ENCODE measurements at places on chromosomes 2 and 18.

DNA sequence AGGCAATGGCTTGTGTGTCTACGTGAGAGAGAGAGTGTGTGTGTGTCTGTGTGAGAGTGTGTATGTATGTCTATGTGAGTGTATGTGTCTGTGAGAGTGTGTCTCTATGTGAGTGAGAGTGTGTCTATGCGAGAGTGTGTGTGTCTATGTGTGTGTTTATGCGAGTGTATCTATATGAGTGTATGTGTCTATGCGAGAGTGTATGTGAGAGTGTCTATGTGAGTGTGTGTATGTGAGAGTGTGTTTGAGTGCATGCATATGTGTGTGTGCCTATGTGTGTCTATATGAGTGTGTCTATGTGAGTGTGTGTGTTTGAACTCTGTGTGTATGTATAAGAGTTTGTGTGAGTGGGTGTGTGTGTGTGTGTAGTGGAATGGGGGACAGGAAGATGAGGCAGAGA is 9.8 kb upstream of the GNLY start:
- DNase-seq = no peak

- peak; percentile 57 for DNase-seq
Measured at GRCh38 chr2:126971481-126972278, 73.0 kb downstream of the TEX51 start.

- DNase-seq = no peak
Measured at GRCh38 chr18:30675493-30675892, 367.0 kb downstream of the DSC3 start.

- DNase-seq = no peak
Measured at GRCh38 chr18:50982802-50983179, 15.0 kb downstream of the ELAC1 start.

GRCh38 chr18:50721451-50722120 is 98.2 kb downstream of the MRO start:
- no peak for DNase-seq

DNA sequence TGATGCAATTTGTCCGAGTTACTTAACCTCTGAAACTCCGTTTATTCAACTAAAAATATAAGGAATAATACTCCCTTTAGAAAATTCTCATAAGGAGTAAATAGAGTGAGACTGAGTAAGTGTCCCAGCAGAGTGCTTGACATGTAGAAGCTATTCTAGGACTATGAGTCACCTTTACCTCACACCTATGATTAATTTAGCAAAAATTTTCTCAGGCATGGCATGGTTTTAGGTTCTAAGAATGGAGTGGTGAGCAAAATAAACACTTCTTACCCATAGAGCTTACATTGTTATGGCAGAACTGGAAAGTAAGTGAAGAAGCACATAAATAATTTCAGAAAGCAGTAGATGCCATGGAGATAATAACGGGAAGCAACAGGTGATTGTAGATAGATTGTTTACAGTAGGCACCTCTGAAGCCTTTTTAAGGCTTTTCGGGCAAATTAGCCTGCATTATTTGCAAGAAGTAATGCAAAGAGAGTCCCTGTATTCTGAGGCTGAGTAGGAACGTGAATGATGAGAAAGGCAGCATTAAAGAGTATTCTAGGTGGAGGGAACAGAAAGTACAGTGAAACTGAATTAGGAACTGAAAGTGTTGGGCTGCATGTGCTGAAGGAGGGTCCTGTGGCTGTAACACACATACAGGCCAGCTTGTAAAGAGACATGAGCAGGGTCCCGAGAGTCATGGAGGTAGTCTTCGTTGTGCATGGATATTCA is 209.2 kb downstream of the ZNF407 start:
- no peak for DNase-seq

GRCh38 chr2:8030573-8031303 is 651.1 kb upstream of the ID2 start:
- DNase-seq = no peak

DNA sequence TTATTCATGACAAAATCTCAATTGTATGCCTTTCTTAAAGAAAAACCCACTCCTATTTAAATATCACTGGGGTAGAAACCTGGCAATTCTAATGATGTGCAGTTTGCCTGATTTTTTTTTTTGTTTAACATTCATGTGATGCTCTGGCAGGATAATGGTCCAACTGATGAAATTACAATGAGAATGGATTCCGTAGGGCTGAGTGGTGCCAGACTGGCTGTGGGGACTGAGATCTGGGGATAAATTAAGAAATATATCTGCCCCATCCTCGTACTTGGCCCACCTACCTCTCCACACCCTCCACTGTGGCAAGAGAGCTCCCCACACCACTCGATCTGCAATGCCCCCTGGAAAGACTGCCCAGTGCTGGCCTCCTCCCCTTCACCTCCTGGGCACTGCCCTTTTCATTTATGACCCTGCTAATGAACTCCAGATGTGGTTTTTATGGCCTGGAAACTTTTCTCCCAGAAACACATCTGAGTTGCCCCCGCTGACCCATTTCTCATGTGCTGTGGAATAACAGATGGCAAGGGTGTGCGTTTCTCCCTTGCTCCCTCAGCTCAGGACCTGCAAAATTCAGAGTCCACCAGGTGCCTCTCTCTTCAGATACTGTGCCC is 33.0 kb upstream of the RPL37A start:
- DNase-seq = no peak

DNA sequence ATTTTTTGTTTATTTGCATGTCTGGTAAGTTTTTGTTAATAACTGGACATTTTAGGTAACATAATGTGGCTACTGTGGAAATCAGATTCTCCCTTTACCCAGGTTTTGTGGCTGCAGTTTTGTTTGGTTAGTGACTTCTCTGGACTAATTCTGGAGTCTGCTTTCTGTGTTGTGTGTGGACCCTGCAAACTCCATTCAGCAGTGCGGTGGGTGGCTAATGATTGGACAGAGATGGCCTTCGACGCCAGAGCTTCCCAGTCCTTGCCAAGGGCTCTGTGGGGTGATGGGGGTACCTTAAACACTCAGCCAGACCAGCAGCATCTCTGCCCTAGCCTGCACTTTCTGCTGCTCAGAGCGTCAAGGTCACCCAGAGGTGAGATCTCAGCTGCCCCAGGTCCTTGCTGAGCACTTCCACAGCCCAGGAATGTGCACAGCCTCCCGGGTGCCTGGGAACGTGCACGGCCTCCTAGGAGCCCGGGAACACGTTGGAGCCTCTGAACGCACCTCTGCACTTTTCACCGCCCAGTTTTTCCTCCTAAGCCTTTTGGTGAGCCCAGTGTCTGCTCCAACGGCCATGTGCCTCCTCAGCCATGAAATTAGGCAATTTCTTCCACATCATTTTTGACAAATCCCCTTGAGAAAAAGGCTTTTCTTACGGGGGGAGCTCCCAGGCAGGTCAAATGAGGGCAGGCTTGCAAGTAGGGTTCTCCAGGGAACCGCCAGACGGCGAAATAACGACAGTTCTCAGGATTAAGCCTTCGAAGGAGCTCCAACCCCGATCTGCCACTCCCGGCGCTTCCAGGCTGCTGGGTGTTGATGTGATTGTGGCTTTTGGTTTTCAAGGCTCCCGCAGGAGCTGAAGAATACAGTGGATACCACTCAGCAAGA is 35.2 kb upstream of the KLF11 start:
- DNase-seq = no peak

- DNase-seq = no peak
Measured at GRCh38 chr2:160270571-160271113, 70.6 kb upstream of the ITGB6 start.

GRCh38 chr2:24984912-24985311 is 13.2 kb upstream of the DNAJC27 start:
- no peak for DNase-seq

- DNase-seq = no peak
Measured at GRCh38 chr2:226797289-226797988, 2.2 kb downstream of the IRS1 start.

DNA sequence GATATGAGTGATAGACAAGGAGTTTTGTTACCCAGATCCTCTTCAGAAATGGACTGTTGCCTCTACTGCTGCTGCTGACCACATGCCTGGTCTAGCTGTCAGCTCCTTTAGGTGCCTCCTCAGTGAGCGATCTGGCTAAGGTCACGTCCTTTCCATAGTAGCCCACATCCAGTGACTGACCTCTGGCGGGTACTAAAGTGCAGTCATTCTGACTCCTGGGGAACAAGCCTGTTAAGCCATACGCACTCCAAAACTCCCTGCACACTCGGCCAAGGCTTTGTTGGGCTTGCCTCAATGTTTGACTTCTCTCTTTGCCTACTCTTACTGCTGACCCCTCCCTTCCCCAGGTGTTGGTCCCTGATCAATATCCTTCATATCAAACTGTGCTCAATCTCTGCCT is 685.2 kb downstream of the IRS1 start:
- no peak for DNase-seq

GRCh38 chr2:4937550-4937949 is 754.6 kb upstream of the SOX11 start:
- DNase-seq = no peak

- DNase-seq = no peak
Measured at GRCh38 chr2:217360781-217361482, 501.1 kb upstream of the TNP1 start.

GRCh38 chr2:10527585-10527984 is 79.5 kb upstream of the ODC1 start:
- DNase-seq = no peak

DNA sequence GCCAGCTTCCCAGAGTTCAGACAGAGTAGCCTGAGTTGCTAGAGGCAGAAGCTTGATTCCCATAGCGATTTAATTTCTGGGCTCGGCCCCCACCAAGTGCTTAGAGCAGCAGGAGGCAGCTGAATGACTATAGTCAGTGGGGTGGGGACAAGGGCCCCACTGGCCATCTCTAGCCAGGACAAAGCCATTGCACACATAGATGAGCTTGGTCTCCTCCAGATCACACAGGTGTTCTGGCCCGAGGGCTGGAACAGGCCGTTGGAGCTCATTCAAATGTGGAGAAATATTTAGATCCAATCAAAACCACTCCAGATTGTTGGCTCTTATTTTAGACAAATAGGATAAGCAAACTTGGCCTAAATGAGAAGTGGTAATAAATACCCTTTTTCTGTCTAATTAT is 287.3 kb upstream of the NCKAP5 start:
- no peak for DNase-seq

GRCh38 chr2:3457524-3458395 is 61.6 kb downstream of the ADI1 start:
- DNase-seq = no peak

DNA sequence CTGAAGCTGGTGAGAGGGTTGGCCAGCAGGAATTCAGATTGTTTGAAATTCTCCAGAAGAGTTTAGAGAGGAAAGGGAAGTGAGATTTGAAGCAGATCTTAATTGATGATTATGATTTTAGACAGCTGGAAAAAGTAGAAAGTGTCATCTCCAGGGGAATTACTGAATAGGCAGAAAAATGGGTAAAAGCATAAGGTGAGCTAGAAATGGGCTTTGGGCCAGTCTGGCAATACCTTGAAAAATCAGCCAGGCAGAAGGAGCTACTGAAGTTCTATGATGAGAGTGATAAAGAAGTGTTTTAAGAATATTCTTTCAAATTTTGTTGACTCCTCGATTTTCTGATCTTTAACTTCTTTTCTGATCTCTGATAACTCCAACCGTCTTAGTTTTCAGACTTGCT is 172.9 kb upstream of the CCDC150 start:
- no peak for DNase-seq
